ENCODE measurements at places on chromosomes 11 and 22. TPM values are rescaled to one million over a fixed set of nuclear protein-coding genes. Genes with fewer than 3 reads are reported as not detected.

DNA sequence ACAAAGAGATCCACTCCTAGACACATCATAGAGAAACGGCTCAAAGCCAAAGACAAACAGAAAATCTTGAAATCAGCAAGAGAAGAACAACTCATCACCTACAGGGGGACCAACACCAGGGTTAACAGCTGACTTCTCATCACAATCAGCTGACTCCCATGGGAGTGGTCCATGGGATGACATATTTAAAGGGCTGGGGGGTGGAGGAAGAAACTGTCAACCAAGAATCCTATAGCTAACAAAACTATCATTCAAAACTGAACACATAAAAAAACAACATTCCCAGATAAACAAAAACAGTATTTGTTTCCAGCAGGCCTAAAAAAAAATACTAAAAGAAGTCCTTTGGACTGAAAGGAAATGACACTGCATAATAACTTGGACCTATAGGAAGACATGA lies 86.7 kb downstream of the APOL5 start:
- no peaks in the 10 kb centered on the region for H3K36me3 ChIP-seq
- H3K4me3 ChIP-seq = no peak overlapping the region
- H3K27ac ChIP-seq = no peak overlapping the region
- no peaks in the 10 kb centered on the region for H3K27me3 ChIP-seq
- DNase-seq = no peak

- peak overlapping the region; percentile 55 for H3K4me3 ChIP-seq
- no peaks in the 10 kb centered on the region for H3K27me3 ChIP-seq
- H3K27ac ChIP-seq = peak overlapping the region; percentile 75
- H3K4me1 ChIP-seq = peaks cover 57% of the 10 kb centered on the region
Measured at GRCh38 chr11:72780296-72781062, 13.4 kb downstream of the STARD10 start.

- no peak for DNase-seq
- H3K36me3 ChIP-seq = no peaks in the 10 kb centered on the region
- no peak overlapping the region for H3K4me3 ChIP-seq
Measured at GRCh38 chr22:36021606-36022153, 6.9 kb downstream of the RBFOX2 start.

GRCh38 chr22:23655891-23656475 lies 23.9 kb upstream of the DRICH1 start:
- H3K27ac ChIP-seq = no peak overlapping the region
- no peak overlapping the region for H3K4me3 ChIP-seq
- no peaks in the 10 kb centered on the region for H3K4me1 ChIP-seq
- no peaks in the 10 kb centered on the region for H3K27me3 ChIP-seq
- no peak for DNase-seq
- peaks cover 15% of the 10 kb centered on the region for H3K36me3 ChIP-seq

GRCh38 chr22:27987557-27987956 lies 68.5 kb upstream of the PITPNB start:
- no peak overlapping the region for H3K4me3 ChIP-seq
- no peaks in the 10 kb centered on the region for H3K4me1 ChIP-seq
- DNase-seq = no peak
- no peaks in the 10 kb centered on the region for H3K27me3 ChIP-seq

DNA sequence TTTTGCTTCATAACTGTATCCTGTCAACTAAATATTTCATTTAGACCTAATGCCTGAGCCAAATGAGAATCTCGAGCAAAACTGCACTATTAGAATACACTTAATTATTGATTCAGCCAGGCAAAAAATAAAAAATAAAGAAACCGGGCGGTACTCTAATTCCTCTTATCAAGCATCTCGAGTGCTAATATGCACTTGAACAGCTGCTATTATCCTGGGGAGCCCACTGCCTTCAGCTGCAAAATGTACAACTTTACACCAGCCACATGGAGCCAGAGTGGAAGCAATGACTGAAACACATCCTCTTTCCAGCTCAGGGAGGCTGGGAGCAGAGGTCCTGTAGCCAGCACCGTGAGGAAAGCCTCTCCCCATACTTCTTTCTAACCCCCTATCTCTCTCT lies 390.0 kb upstream of the CADM1 start:
- no peaks in the 10 kb centered on the region for H3K4me1 ChIP-seq
- DNase-seq = no peak
- H3K36me3 ChIP-seq = no peaks in the 10 kb centered on the region
- H3K27me3 ChIP-seq = no peaks in the 10 kb centered on the region
- no peak overlapping the region for H3K27ac ChIP-seq

DNA sequence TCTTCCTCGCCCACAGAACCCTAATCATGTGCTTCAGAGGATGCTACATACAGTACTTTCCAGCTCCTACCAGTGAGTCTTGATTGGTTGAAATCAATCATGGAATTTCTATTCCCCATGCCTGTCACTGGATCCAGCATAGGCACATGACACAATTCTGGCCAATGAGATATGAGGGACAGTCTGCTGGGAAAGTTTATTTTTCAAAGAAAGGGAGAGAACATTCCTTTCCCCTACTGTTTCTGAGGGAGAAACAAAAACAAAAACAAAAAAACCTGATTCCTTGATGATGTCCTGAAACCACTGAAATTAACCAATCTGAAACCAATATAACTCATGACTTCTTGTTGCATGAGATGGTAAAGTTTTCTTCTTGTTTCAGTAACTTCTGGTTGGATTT lies 3.3 kb upstream of the RCN1 start:
- no peak overlapping the region for H3K4me3 ChIP-seq
- peaks cover 15% of the 10 kb centered on the region for H3K4me1 ChIP-seq
- no peaks in the 10 kb centered on the region for H3K27me3 ChIP-seq
- no peak overlapping the region for H3K27ac ChIP-seq

- H3K4me1 ChIP-seq = no peaks in the 10 kb centered on the region
- H3K27ac ChIP-seq = no peak overlapping the region
- H3K27me3 ChIP-seq = no peaks in the 10 kb centered on the region
- no peaks in the 10 kb centered on the region for H3K36me3 ChIP-seq
- DNase-seq = no peak
Measured at GRCh38 chr11:58807343-58807742, 37.2 kb downstream of the GLYATL2 start.

DNA sequence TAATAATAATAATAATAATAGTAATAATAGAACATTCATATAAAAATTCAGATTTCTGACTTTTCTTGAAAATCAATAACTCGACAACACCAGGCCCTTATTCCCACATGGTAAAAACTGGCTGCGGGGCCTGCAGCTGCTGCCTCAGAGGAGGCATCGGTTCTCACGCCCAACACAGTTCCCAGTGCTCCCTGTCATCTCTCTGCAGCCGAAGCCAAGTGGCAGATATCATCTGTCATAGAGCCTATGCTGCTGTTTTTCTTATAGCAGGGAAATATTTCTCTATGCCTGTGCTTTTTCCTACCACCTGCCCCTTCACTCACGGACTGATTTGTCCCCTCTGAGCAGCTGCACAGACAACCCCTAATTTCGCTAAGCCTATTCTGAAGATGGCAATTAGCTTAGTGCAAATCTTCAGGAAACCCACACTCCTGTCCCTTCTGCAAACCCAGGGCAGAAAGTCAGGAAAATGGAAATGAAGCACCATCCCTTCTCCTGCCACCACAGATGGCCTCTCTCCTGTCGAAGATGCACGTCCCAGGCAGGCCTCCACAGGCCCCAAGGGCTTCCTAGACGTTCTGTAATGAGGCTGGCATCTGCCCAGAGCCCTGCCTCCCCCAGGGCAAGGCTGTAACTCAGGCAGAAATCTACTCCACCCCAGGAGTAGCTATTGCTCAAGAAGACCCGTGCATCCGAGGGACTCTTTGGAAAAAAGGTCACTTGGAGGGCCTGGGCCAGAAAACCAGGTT lies 66.7 kb downstream of the SYN3 start:
- H3K4me3 ChIP-seq = no peak overlapping the region
- H3K27ac ChIP-seq = peak overlapping the region; percentile 14
- DNase-seq = peak; percentile 87
- H3K36me3 ChIP-seq = no peaks in the 10 kb centered on the region
- H3K4me1 ChIP-seq = peaks cover 44% of the 10 kb centered on the region

DNA sequence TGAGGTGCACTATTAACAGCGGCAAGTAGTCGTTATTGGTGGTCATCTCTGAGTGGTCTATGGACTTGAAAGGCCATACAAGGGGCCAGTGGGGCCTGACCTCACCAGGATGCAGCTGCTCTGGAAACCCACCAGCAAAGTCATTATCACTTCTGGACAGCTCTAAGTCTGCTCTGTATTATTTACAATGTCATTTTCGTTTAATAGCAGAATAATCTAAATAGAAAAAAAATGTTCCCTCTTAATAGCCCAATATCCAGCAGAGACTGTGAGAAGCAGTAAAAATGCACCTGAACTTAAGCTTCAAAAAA lies 85.0 kb upstream of the EED start:
- no peak overlapping the region for H3K4me3 ChIP-seq
- no peak for DNase-seq
- no peaks in the 10 kb centered on the region for H3K36me3 ChIP-seq
- H3K27ac ChIP-seq = no peak overlapping the region

- H3K4me3 ChIP-seq = no peak overlapping the region
- H3K36me3 ChIP-seq = no peaks in the 10 kb centered on the region
- H3K4me1 ChIP-seq = no peaks in the 10 kb centered on the region
- no peak for DNase-seq
Measured at GRCh38 chr11:126607776-126608541, 252.5 kb downstream of the ST3GAL4 start.

DNA sequence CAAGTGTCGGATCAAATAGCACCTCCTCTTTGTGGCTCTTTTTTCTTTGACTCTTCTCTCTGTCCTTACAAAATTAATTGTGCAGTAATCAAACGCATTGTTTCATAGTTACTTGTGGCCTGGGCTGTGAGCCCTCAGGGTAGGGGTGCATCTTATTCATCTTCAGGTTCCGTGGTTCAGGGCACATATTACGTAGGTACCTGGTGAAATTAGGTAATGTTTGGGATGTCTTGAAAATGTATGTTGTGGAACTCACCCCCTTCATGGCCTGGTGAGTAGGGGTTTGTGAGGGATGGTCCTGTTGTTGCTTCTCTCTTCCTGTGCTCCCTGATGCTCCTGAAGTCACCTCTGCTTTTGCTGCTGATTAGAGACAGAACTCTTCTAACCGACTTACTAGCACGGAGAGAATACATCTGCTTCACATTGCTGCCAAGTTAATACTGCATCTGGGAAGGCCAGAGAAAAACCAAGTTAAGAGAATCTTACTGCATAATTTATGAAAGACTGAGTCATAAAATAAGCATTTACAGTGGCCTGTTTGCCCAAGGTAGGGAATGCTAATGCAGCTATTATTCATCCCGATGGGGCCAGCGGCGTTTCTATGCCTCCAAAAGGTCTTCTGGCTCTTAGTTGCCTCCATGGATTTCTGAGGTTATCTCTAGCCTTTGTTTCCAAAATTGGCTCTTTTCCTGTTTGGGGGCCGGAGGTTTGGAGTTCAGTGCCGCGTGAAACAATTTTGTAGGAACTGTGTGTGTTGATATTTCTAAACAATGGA lies 66.9 kb downstream of the TBC1D22A start:
- H3K4me1 ChIP-seq = peaks cover 32% of the 10 kb centered on the region
- no peaks in the 10 kb centered on the region for H3K36me3 ChIP-seq
- DNase-seq = no peak

- no peaks in the 10 kb centered on the region for H3K36me3 ChIP-seq
- no peak overlapping the region for H3K4me3 ChIP-seq
- no peaks in the 10 kb centered on the region for H3K27me3 ChIP-seq
- peaks cover 10% of the 10 kb centered on the region for H3K4me1 ChIP-seq
Measured at GRCh38 chr11:120305286-120305685, 19.8 kb upstream of the TLCD5 start.

DNA sequence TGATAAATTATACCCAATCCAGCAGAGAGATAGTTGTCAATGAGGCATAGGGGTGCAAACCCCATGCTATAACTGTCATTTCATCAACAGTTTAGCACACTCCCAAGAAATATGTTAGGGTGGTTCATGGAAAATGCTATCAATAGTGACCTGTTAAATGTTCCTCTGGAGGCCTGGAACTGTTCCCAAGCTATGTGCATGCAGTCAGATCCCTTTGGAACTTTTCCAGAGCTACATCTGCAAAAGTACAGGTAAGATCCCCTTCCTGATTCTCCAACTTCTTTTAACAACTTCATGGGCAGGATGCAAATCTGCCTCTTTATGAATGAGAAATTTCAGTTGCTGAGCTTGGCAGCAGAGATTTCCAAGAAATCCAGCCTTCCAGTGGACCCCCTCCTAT lies 27.2 kb downstream of the ABTB2 start:
- H3K4me3 ChIP-seq = no peak overlapping the region
- H3K27me3 ChIP-seq = no peaks in the 10 kb centered on the region
- peaks cover 34% of the 10 kb centered on the region for H3K4me1 ChIP-seq

DNA sequence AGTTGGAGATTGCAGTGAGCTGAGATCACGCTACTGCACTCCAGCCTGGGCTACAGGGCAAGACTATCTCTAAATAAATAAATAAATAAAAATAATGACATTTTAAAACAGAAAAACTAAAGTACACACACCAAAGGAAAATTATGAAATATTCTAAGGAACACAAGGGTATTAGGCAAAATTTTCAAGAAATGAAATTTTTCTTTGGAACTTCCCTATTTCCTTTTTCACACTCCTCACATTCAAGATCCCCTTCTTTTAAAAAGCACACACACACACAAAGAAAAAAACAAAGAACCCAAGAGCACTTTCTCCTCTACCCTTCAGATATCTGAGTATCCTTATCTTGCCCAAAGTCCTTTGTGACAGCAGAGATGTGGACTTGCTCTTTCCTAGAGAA lies 92.8 kb downstream of the CCDC73 start:
- no peaks in the 10 kb centered on the region for H3K27me3 ChIP-seq
- no peak overlapping the region for H3K4me3 ChIP-seq
- H3K36me3 ChIP-seq = no peaks in the 10 kb centered on the region
- no peaks in the 10 kb centered on the region for H3K4me1 ChIP-seq
- DNase-seq = no peak

DNA sequence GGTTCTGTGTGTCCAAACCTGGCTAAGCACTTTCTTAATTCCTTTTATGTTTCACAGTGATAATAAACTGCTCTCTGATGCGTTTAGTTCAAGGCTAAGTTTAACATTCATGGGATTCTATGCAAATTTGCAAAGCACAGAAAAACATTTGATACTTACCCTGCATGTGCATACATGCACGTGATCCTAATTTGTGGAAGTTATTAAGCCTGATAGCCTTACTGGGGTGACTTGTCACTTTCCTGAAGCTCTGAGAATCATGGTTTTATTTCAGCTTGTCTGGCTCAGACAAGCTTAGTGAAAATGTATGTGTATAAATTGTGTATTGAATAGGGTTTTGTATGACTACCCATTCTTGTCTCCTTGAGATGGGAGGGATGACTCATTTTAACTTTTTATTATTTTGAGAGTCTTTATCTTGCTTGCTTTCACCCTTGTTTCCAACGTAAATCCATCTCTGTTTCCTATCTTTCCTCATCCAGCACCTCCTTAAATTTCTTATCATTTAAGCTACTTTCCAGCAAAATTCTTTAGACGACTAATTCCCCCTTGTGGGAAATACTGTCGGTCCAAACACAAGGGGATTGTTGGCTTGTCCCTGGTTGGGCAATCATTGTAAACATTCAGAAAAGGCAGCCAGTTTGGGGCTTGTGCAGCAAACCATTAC lies 167.1 kb downstream of the C11orf91 start:
- no peak for DNase-seq
- H3K27ac ChIP-seq = no peak overlapping the region
- no peaks in the 10 kb centered on the region for H3K4me1 ChIP-seq
- no peak overlapping the region for H3K4me3 ChIP-seq

GRCh38 chr22:48259991-48260670 lies 1497.7 kb downstream of the TBC1D22A start:
- no peak overlapping the region for H3K27ac ChIP-seq
- no peak overlapping the region for H3K4me3 ChIP-seq
- H3K27me3 ChIP-seq = no peaks in the 10 kb centered on the region

- H3K27me3 ChIP-seq = no peaks in the 10 kb centered on the region
- H3K27ac ChIP-seq = peak overlapping the region; percentile 59
- H3K4me3 ChIP-seq = no peak overlapping the region
- H3K36me3 ChIP-seq = peaks cover 23% of the 10 kb centered on the region
- peaks cover 22% of the 10 kb centered on the region for H3K4me1 ChIP-seq
- no peak for DNase-seq
Measured at GRCh38 chr11:75576017-75576416, 14.0 kb downstream of the SERPINH1 start.

Gene NEFH
- 4.2 TPM for total RNA-seq

Gene CYP2R1
- total RNA-seq = 12.3 TPM

Gene HORMAD2
- not detected for total RNA-seq

Gene TRIM5
- 20.4 TPM for total RNA-seq
